ENCODE measurements at places on chromosomes 13 and 19. TPM values are rescaled to one million over a fixed set of nuclear protein-coding genes. Genes with fewer than 3 reads are reported as not detected.

DNA sequence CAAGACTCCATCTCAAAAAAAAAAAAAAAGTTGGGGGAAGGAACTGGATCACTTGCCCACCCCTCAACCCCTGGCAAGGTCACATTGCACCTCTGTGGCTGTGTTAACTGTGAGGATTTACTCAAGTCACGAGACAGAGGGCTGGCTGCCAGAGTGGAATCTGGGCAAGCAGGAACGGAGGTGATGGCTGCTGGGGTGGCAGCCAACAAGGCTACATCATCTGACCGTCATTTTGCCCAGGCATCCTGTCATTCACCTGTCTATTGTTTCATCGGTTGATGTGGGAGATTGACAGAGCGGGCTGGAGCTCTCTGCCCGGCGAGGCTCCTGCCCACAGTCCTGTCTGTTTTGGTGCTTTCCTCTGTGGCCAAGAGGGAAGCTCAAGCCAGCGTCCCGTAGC is 75.7 kb downstream of the DPF1 start:
- DNase-seq = no peak

DNA sequence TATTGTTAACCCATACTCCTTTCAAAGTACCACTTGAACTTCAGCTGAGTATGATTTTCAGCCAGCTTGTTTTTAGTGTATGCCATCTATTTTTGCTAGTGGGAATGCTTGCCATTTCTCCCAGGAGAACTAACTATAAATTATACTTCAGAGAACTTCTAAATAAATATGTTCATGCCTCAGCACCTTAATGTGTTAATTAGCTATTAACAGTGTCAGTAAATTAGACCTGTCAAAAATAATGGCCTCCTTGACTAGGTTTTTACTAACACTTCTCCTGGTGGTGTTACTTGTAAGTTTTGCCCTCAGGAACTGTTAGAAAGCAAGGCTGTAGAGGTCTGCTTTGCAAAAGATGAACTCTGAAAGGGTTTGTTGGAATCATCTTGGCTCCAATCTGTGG is 4.5 kb downstream of the CLDN10 start:
- DNase-seq = no peak

GRCh38 chr13:30128591-30128990 is 178.8 kb downstream of the KATNAL1 start:
- DNase-seq = no peak

DNA sequence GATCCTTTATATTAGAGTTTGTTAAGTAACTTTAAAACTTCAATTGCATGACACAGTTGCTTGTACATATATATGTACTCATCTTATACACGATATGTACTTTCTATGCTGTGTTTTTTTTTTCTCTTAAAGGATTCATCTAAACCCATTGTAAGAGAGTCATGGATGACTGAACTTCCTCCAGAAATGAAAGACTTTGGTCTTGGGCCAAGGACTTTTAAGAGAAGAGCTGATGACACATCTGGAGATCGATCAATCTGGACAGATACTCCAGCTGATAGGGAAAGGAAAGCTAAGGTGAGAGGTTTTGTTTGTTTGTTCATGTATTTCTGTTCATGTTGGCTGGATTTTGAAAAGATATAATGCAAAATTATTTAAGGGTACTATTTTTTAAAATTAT is 26.0 kb downstream of the GPALPP1 start:
- no peak for DNase-seq

GRCh38 chr13:30300596-30300995 is 6.8 kb downstream of the KATNAL1 start:
- no peak for DNase-seq

Gene F10
- 16.7 TPM for total RNA-seq

DNA sequence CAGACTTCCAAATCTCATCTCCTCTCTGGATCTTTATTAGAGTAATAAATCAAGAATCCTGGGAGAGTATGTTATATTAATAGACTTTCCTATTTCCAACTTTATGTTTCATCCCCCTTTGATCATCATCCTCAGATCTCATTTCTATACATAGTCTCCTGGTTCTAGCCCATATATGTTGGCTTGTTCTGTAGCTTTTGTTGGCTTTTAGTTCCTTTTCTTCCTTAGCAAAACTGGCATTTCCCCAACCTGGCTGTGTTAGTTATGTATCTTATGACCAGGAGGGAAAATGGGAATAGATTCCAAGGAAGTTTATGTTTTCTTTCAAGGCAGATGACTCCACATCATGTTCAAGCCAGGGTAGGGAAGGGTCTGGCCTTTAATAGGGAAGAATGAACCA is 2464.5 kb downstream of the PCDH9 start:
- DNase-seq = no peak

Gene TUBB4A
- 5.6 TPM for total RNA-seq

DNA sequence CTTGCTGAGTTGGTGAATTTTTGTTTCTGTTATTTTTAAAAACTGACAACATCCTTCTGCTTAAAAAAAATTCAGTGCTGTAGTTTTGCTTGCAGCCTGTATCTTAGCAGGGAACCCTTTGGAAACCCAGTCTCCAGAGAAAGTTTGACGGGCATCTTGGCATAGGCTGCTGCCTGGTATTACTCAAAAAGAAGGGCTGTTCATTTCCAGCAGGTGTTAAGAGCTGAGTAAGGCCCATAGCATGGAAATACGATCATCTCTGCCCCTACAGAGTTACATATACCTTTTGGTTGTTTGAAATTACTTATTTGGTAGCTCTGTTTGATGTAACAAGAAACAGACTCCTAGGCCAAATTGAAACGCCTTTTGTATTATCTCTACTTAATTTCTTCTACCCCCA is 41.5 kb downstream of the URI1 start:
- DNase-seq = no peak

Gene PNMA8B
- total RNA-seq = 2.7 TPM

- peak; percentile 62 for DNase-seq
Measured at GRCh38 chr13:40334031-40334430, 332.4 kb downstream of the FOXO1 start.

DNA sequence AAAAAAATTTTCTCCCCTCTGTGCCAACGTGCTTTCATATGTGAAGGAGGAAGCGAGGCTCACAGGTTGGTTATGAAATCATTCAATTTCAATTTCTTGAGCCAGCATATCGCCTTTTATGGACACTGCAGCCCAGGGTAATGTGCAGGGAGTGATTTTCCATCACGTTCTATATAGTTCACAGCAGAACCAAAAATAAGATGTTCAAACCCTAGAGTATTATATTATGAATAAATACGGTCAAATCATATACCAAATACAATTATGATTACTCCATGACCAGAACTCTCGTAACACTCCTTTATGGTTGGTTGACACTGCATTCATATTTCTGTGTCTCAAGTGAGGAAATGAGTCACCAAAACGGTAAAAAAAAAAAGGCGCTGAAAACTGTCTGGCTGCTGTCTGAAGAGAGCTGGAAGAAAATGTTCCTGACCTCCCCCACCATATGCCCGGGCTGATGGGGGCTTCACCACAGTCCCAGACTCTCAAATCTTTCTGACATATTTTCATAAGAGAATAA is 75.8 kb upstream of the UBAC2 start:
- DNase-seq = no peak

- no peak for DNase-seq
Measured at GRCh38 chr13:114155926-114156883, 22.9 kb upstream of the CFAP97D2 start.

DNA sequence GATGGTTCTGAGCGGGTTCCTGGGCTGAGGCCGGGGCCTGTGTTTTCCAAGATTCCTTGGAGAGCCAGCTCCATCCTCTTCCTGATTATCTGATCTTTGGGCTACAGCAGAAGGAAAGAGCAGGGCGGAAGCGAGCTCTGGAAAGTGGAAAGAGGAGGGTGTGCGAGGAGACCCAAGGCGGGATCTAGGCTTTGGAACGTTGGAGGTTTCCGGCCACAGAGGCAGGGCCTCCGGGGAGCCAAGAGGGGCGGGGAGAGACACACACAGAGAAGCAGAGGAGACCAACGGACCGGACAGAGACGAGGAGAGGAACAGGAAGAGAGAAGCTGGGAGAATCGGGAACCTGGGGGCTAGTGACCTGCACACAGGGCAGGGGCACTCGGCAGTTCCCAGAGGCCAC is at the start of gene CLEC11A:
TSS of gene CLEC11A (plus strand) at position 296 of the 400 bp plus-strand sequence. CDS start 162 bp downstream, outside the sequence.
- no peak for DNase-seq

- DNase-seq = no peak
Measured at GRCh38 chr19:1389033-1389940, 5.6 kb downstream of the NDUFS7 start.

GRCh38 chr13:89897681-89898080 is 1449.8 kb upstream of the MIR17HG start:
- DNase-seq = no peak

DNA sequence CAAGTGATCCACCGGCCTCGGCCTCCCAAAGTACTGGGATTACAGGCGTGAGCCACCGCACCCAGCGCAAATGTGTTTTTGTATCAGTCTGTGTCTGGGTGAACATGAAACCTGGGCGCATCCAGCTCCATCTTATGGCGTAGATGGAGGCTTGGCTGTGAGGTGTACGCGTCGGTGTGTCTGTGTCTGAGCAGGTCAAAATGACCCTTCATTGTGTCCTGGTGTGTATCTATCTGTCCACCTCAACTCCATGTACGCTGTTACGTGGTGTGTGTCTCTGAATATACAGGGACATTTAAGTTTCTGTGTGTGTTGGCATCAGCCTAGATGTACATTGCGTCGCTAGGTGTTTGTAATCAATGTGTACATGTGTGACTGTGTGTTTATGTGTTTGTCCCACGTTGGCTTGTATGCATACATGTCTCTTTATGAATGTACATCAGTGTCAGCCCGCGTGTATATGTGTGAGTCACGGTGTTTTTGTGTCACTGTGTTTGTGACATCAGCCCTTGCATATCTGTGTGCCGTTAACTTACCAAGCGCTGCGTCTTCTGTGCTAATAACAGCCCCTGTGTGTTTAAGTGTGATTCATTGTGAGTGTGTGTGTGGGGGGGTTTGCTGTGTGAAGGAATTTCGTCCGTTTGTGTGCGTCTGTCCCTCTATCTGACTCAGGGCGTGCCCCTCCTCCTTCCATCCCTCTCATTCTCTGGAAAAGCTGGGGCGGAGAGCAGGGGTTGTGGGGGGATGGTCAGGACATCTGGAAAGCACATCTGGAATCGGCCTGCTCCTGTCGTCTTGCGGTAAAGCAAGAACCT is 6.4 kb downstream of the AXL start:
- DNase-seq = peak; percentile 97

DNA sequence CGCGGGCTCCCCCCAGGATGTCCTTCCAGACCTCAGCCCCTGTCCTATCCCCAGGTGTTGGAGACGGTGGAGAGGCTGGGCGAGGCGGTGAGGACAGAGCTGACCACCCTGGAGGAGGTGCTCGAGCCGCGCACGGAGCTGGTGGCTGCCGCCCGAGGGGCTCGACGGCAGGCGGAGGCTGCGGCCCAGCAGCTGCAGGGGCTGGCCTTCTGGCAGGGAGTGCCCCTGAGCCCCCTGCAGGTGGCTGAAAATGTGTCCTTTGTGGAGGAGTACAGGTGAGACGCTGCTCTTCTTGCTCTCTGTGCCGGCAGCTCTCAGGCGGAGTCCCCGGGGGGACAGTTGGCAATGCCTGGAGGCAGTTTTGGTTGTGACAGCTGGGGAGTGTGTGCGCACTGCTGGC is 6.9 kb downstream of the TTYH1 start:
- DNase-seq = no peak

DNA sequence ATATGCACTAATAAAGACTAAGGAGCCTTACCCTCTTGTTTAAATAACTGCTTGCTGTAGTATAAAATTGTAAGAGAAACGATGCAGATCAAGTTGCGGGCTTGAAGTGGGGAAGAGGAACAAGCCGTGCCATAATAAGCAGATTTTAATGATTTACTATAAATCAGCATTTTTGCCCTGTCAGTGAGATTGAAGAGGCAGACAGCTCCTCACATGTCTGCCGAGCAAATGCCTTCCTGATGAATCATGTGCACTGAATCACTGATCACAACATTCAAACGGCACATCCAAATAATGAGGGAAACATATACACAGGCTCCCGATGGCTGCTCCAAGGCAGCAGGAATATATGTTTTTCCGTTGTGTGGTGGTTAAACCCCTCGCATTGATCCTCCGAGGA is 282.9 kb downstream of the TSHZ3 start:
- DNase-seq = no peak

Gene PRX
- total RNA-seq = 3.2 TPM

GRCh38 chr13:37209621-37210580 is 104.4 kb upstream of the CSNK1A1L start:
- no peak for DNase-seq

- DNase-seq = no peak
Measured at GRCh38 chr19:7917267-7918061, 2.7 kb upstream of the SNAPC2 start.

- DNase-seq = no peak
Measured at GRCh38 chr13:31224963-31225559, 25.3 kb downstream of the B3GLCT start.

DNA sequence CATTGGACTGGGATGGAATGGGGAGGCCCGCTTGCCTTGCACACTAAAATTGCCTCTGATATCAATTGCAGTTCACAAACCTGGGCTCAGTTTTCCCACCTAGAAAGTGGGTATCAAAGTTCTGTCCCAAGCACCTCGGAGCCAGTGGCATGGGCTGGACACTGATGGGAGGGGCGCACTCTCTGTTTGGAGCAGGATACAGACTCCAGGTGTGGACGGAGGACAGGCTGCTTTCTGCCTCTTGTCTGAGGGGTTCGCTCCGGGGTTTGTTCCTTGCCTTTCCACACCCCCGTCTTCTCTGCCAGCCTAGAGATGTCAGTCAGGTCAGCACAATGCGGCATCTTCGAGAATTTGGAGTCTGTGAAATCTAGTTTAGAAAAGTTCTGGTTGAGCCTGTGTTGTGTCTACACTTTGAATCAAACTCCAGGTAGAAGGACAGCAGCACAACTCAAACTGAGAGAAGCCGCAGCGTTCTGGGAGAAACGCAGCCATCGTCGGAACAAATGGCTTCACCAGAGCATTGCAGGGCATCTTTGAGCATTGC is 141.9 kb downstream of the TEX29 start:
- DNase-seq = no peak

DNA sequence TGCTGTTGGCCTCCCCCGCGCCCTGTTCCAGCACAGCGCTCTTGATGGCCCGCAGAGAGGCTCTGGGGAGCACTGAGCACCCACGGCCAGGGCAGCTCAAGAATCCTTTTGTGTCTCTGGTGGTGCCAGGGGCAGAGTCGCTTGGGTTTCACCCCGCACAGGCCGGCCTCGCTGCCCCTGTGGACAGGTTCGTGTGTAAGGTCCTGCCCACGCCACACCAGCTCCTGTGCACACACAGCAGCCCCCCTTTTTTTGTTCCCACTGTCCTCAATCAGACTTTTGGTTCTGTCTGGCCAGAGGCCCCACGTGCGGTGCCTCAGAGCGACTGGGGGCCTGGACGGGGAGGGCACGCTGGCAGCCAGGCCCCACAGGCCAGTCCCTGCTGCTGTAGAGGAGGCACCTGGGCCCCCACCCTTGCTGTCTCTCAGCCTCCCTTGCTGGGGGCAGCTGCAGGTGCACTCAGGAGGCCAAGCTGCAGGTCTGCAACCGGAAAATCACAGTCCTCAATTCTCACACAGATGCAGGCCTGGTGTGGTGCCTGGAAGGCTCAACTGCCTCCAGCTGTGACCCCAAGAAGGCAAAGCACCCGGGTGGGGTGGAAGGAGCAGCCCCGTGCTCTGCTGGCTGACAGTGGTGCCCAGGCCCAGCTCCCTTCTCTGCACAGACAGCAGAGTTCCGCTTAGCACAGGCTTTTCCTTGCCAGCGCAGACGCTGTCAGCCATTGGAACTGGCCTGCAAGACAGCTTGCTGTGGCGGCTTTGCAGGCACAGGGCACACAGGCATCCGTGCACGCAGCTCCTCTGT is 12.6 kb upstream of the F7 start:
- DNase-seq = no peak

Gene HCST
- total RNA-seq = 9.1 TPM

- no peak for DNase-seq
Measured at GRCh38 chr13:31905961-31906360, 125.6 kb upstream of the FRY start.

- DNase-seq = no peak
Measured at GRCh38 chr13:75704927-75705288, 68.8 kb downstream of the LMO7 start.
